ENCODE measurements at places on chromosomes 6 and 20. TPM values are rescaled to one million over a fixed set of nuclear protein-coding genes. Genes with fewer than 3 reads are reported as not detected.

C4B gene
- total RNA-seq, result 3.5 TPM

PIM1 gene
- total RNA-seq, result 361 TPM

MAP7 gene
- 0.59 TPM for total RNA-seq

KHDC1L gene
- not detected for total RNA-seq

FRK gene
- total RNA-seq, result 0.09 TPM

- H3K4me1 ChIP-seq, result no peaks in the 10 kb centered on the region
- no peaks in the 10 kb centered on the region for H3K27me3 ChIP-seq
- no peak overlapping the region for H3K27ac ChIP-seq
- DNase-seq, result no peak
These were observed 186.9 kb upstream of the SLC24A3 start for GRCh38 chr20:19025430-19026120.

- no peaks in the 10 kb centered on the region for H3K27me3 ChIP-seq
- no peak for DNase-seq
- H3K4me1 ChIP-seq, result peaks cover 66% of the 10 kb centered on the region
These were observed 1.5 kb downstream of the RALY start for GRCh38 chr20:33995053-33995831.

DNA sequence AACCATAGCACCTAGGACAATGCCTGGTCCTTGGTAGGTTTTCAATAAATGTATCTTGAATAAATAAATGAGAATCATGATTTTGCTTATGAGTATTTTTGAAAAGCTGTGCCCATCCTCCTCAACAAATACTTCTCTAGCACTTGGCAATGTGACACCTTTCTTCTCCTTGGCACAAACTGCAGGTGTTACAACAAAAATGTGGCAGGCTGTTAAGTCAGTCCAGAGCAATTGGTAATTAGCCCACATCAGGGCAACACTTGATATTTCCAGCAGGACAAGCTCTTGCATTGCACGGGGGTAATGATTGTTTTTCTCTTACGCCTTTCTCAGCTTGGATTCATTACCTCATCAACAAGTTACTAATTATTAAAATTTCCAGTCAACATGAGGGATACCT is 31.6 kb upstream of the SNX9 start:
- no peak overlapping the region for H3K4me3 ChIP-seq
- peaks cover 40% of the 10 kb centered on the region for H3K27me3 ChIP-seq
- no peak for DNase-seq
- H3K4me1 ChIP-seq, result no peaks in the 10 kb centered on the region

GRCh38 chr6:108576709-108577108 is 16.0 kb downstream of the FOXO3 start:
- DNase-seq, result no peak
- H3K4me3 ChIP-seq, result no peak overlapping the region
- H3K36me3 ChIP-seq, result peaks cover 17% of the 10 kb centered on the region
- peaks cover 35% of the 10 kb centered on the region for H3K4me1 ChIP-seq
- H3K27me3 ChIP-seq, result no peaks in the 10 kb centered on the region

DNA sequence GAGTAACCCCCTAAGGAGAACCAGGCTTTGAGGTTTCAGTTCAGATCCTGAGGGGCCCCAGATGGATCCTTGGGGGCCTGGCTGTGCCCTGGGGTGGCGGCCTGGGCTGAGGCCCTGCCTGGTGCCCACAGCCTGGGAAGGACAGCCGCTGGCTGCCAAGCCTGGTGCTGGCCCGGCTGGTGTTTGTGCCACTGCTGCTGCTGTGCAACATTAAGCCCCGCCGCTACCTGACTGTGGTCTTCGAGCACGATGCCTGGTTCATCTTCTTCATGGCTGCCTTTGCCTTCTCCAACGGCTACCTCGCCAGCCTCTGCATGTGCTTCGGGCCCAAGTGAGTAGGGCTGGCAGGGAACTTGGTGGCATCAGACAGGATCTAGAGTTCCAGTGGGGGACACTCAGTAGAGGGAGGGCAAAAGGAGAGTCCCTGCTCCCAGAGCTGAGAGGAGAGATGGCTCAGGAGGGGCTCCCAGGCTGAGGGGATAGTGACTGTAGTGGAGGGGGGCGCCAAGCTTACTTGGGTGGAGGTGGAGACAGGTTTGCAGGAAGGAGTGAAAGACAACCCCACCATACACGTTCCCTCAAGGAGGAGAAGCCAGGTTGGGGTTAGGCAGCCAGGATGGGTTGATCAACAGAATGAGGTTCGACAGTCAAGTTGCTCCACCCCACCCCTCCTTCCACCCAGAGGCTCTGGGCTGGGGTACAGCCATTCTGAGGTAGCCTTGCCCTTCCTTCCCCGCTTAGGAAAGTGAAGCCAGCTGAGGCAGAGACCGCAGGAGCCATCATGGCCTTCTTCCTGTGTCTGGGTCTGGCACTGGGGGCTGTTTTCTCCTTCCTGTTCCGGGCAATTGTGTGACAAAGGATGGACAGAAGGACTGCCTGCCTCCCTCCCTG is 9.5 kb downstream of the SLC29A1 start:
- H3K4me3 ChIP-seq, result no peak overlapping the region
- H3K4me1 ChIP-seq, result peaks cover 19% of the 10 kb centered on the region
- no peak for DNase-seq
- no peaks in the 10 kb centered on the region for H3K27me3 ChIP-seq
- H3K36me3 ChIP-seq, result peaks cover 3% of the 10 kb centered on the region

DNA sequence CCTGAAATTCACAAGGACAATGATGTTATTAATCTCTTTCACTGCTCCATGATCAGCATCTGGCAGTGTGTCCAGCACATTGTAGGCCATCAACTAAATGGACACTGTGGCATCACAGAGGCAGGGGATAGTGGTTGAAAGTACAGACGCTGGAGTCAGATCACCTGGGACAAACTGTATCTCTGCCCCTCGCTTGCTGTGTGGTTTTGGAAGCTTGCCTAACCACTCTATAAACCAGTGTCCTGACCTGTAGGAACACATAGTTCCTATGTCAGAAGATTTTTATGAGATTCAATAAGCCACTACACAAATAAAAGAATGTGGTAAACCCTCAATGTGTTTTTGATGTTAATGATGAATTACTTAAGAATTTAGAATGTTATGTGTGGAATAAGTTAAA is 219.3 kb upstream of the RNF217 start:
- no peaks in the 10 kb centered on the region for H3K4me1 ChIP-seq
- no peak overlapping the region for H3K4me3 ChIP-seq
- H3K36me3 ChIP-seq, result no peaks in the 10 kb centered on the region

GRCh38 chr6:53439556-53439955 is 90.8 kb upstream of the ELOVL5 start:
- peaks cover 22% of the 10 kb centered on the region for H3K4me1 ChIP-seq
- H3K27ac ChIP-seq, result no peak overlapping the region
- H3K36me3 ChIP-seq, result no peaks in the 10 kb centered on the region
- no peak for DNase-seq

GRCh38 chr6:46832816-46833215 is 39.6 kb downstream of the MEP1A start:
- H3K4me3 ChIP-seq, result no peak overlapping the region
- no peaks in the 10 kb centered on the region for H3K36me3 ChIP-seq
- no peak for DNase-seq

- peaks cover 11% of the 10 kb centered on the region for H3K4me1 ChIP-seq
- H3K4me3 ChIP-seq, result no peak overlapping the region
- no peak for DNase-seq
- peak overlapping the region; percentile 82 for H3K27ac ChIP-seq
- H3K36me3 ChIP-seq, result peaks cover 2% of the 10 kb centered on the region
These were observed 68.6 kb downstream of the ABHD12 start for GRCh38 chr20:25321991-25322390.

GRCh38 chr6:89961481-89961880 is 67.2 kb downstream of the GJA10 start:
- peaks cover 18% of the 10 kb centered on the region for H3K36me3 ChIP-seq
- H3K4me3 ChIP-seq, result no peak overlapping the region
- H3K27ac ChIP-seq, result no peak overlapping the region
- no peaks in the 10 kb centered on the region for H3K27me3 ChIP-seq
- DNase-seq, result no peak

- H3K4me3 ChIP-seq, result no peak overlapping the region
- no peak overlapping the region for H3K27ac ChIP-seq
- H3K27me3 ChIP-seq, result peaks cover 12% of the 10 kb centered on the region
- no peak for DNase-seq
- H3K36me3 ChIP-seq, result peaks cover 2% of the 10 kb centered on the region
These were observed 35.0 kb upstream of the TULP1 start for GRCh38 chr6:35547676-35548075.

All from activated CD8-positive, alpha-beta memory T cell treated with anti-CD3 and anti-CD28 coated beads, Interleukin-2, amount 10 ng/mL, durations not matched to agents 7 days and 5 days (primary cell).